ENCODE measurements at places on chromosomes 11 and 22.

DNA sequence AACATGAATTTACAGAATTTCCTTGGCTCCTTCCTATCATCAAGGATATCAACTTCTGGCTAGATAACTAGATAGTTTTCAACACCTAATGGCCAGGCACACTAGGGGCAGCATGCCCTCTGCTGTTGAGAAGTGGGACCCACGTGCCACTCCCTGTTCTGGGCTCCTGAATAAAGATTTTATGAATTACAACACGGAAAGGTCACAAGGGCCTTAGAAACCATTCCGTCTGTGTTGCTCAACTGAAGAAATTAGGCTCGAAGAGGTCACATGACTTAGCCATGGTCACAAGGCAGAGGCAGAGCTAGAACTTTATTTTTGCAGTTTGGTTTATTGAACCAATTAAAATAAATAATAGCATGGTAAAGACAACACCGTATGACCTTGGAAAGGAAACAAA, 36.0 kb downstream of the PRCP start:
- DNase-seq: no peak

GRCh38 chr22:39725351-39726035, 154.9 kb downstream of the CACNA1I start:
- no peak for DNase-seq

- DNase-seq: no peak
These were observed 30.2 kb upstream of the CFAP300 start for GRCh38 chr11:102017026-102017425.

GRCh38 chr11:17596711-17597110, 49.7 kb downstream of the OTOG start:
- DNase-seq: no peak

- no peak for DNase-seq
These were observed 4.1 kb downstream of the IGF2 start for GRCh38 chr11:2135018-2135569.

- no peak for DNase-seq
These were observed 93.9 kb downstream of the YAP1 start for GRCh38 chr11:102204174-102204573.

- no peak for DNase-seq
These were observed 17.4 kb downstream of the CABIN1 start for GRCh38 chr22:24028533-24028932.

- DNase-seq: no peak
These were observed 6.7 kb downstream of the TRIM29 start for GRCh38 chr11:120130991-120131760.
